ENCODE measurements at places on chromosomes 5 and 9. TPM values are rescaled to one million over a fixed set of nuclear protein-coding genes. Genes with fewer than 3 reads are reported as not detected.

GRCh38 chr5:33228149-33228548 is 212.6 kb upstream of the TARS1 start:
- no peak for DNase-seq

Gene SSNA1
- total RNA-seq: 52.5 TPM

- no peak for DNase-seq
Measured at GRCh38 chr5:109469896-109470662, 60.3 kb upstream of the PJA2 start.

DNA sequence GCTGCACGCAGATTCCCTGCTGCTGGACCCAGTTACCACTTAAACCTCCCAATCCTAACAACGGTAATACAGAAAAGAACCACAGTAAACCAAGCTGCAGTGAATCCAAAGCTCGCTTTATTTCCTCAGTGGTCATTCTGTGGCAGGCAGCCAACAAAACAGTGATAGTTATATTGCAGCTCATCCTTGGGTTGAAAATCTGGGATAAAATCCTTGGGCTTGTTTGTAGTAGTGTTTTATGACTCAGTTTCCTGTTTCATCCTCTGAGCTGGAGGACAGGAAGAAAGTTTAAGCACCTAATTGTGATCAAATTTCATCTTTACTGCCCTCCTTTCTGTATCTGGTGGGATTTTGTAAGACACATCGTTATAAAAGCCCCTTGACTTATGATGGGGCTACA is 31.4 kb downstream of the HMGCR start:
- DNase-seq: no peak

GRCh38 chr5:112183103-112183711 is 235.9 kb downstream of the EPB41L4A start:
- DNase-seq: no peak

DNA sequence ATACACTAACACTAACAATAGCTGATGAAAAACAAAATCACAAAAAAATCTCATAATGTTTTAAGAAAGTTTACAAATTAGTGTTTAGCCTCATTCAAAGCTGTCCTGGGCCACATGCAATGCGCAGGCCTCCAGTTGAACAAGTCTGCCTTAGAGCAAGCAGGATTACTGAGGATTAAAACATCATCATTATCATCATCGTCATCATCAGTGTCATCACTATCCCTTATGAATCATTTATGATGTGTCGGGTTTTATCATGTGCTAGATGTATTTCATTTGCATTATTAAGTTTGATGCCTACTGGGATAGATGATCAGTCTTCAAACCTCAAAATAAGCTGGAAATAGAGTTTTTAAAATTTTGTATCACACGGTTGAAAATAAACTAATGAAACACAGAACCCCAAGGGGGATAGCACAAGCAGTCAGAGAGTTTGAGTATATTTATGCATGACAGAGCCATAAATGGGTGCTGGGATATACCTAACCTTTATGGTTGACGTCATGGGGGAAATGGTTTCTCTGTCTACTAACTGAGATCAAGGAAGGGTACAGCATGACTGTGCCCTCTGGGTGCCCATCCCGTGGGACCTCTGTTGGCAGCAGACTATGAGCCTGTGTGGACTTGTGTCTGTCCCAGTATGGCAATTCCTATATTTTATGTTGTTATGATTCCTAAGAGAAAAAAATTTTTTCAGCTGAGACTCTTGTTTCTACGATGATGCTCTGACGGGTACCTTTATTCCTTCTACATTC is 150.3 kb upstream of the ADRA1B start:
- DNase-seq: no peak

DNA sequence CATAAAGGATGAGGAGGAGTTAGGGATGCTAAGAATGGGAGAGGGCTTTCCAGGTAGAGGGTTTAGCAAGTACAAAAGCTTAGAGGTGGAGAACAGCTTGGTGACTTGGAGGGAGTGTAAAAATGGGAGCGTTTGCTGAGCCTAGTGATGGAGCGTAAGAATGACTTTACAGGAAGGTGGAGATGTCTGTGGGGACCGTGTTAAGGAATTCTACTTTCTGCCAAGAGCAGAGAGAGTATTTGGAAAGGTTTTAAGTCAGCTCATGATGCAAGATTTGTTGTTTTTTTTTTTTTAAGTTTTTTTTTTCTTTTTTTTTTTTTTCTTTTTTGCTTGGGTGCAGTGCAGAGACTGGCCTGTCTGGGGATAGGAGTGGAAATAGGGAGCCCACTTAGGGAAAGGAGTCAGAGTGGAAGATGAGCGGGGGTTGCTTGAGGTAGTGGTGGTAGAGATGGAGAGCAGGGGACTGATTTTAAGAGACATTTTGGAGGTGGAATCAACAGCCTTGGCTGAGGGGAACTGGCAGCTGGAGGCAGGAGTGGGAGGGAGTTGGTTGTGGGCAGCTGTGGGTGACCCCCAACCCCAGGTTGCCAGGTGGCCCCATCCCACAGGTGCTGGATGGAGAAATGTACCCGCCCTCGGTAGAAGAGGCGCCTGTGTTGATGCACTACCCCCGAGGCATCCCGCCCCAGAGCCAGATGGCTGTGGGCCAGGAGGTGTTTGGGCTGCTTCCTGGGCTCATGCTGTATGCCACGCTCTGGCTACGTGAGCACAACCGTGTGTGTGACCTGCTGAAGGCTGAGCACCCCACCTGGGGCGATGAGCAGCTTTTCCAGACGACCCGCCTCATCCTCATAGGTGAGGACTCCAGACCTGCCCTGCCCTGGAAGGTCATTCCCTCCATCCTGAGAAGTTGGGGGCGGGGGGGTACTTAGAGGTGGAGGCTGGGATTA is 12.4 kb downstream of the PTGS1 start:
- no peak for DNase-seq

DNA sequence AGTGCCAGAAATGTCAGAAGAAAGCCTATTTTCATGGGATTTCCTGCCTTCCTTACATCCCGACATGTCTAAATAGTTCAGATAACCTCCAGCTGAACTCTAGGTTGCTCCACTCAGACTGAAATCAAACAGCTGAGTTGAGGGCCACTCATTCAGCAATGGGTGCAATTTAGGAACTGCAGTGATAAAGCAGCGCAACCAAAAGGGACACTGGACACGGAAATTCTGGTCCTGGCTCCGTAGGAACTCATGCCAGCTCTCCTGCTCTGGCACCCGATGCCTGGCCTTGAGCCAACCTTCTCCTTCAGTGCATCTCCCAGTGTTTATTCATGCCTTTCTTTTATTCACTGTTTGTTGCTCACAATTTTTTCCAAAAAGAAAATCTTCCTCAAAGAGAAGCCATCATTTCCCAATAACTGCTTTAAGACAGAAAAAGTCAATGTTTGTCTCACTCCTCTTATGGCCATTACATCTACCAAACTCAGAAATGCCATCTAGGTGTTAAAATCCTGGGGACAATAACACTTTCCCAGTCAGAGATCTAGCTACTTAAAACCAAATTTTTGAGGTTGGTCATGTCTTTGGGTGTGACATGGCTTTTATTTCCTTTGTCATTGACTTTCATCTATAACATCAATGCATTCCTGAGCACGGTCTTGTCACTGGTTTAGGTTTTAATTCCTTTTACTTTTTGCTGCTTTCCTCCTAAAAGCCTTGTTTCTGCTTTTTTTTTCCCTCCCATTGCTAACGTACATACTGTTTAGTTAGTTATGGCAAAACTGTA is 126.9 kb downstream of the PDE4D start:
- no peak for DNase-seq

Gene UBE2D2
- total RNA-seq: 147 TPM

Gene EIF4E1B
- not detected for total RNA-seq

DNA sequence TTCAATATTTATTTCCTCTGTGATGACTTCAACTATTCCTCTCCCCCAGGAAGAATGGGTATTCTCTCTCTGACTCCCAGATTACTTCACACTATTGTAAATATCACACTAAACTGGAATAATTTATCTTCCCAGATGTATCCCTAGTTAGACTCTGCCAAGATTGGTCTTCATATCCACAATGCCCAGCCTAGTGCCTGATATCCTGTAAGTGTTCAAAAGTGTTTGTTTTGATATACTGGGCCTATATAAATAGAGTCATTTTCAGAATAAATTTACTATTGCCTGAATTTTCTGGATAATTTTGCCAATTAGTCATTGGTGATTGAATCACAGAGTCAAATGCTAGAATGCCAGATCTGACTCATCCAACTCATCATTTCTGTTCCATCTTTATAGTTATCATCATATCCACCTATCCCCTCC is 143.7 kb upstream of the TNC start:
- no peak for DNase-seq

Gene PRSS3
- not detected for total RNA-seq

Gene QRFP
- total RNA-seq: not detected

Gene BHMT2
- 0.64 TPM for total RNA-seq

- no peak for DNase-seq
Measured at GRCh38 chr9:130896233-130897014, at the start of gene QRFP. TSS of gene QRFP (minus strand) at chr9:130896812. CDS start at chr9:130893838, 2,974 bp downstream.

GRCh38 chr9:15332939-15333338 is 25.9 kb upstream of the TTC39B start:
- DNase-seq: no peak

GRCh38 chr9:72276429-72276828 is 88.6 kb downstream of the ZFAND5 start:
- DNase-seq: no peak

DNA sequence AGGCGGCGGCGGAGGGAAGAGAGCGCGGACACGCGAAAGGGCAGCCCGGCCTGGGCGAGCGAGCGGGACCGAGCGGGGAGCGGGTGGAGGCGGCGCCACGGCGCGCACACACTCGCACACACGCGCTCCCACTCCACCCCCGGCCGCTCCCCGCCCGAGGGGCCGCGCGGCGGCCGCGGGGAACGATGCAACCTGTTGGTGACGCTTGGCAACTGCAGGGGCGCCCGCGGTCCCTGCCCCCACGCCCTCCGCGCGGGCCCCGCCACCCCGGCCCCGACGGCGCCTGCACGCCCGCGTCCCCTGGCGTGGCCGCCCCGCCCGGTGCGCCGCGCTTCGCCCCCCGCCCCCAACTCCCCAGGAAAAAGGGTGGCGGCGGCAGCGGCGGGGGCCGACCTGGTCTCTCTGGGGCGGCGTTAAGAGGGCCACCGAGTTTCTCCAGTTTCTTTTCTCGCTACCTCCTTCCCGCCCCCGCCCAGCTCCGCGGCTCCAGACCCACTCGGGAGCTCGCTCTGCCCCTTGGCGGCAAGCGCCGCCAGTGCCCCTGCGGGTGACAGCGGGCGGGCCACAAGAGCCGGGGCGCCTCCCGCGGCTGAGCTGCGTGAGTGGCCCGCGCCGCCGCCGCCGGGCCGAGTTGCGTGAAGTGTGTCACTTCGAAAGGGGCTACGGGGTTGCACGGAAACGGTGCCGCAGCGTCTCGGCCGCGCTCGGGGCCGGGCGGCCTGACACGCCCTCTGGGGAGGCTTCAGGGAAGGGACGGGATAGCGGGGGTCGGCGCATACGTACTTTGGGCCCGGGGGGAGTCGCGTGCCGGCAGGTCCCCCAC is at the start of gene NR3C1:
NR3C1 (minus strand) TSS at position 94 of the 823 bp plus-strand sequence. CDS start 2,847 bp downstream, outside the sequence.
- DNase-seq: peak; percentile 61

DNA sequence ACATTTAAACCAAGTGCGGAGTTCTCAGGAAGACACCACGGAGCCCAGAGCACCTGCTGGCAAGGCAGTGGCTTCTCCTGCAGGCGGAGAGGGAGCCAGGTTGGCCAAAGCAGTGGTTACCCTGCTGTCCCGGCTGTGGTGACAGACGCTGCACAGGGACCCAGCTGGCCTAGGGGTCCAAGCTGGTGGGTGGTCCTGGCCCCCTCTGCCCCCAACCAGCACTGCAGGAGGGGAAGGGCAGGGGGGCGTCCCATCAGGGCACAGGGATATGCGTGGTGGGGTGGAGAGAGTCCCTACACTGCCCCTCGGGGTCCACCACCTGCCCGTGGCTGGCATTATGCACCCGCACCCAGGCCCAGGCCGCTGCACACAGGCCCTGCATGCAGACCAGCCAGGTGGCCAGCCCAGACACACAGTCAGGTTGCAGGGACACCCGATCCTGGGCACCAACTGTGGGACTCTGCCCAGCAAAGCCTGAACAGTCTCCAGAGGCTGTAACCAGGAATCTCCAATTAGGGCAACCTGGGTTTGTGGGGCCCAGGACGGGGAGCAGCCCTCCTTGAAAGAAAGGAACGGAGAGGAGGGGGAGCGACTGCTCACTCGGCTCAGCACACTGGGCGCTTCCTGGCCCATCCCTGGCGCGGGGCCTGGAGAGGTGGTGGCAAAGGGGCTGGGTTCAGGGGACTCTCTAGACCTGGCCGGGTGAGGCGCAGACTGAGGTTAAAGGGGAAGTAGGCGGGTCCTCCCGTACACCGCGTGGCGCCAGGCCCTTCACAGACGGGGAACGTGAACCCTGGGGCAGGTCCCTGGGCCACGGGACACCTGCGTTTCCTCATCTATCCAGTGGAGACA is 46.3 kb downstream of the NACC2 start:
- no peak for DNase-seq

DNA sequence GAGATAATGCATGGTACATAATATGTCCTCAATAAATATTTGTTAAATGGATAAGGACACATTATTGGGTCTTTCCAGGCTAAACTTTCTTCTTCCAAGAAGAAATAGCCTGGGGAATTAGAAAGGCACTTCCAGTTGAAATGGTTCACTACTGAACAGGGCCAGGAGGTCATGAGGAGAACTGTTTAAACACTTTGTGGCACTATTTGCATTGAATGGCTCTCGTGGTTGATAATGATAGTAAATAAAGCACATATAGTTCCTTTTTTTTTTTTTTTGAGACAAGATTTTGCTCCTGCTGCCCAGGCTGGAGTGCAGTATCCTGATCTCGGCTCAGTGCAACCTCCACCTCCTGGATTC is 19.9 kb upstream of the CAST start:
- no peak for DNase-seq

- no peak for DNase-seq
Measured at GRCh38 chr5:135140446-135141204, 106.6 kb upstream of the PITX1 start.

Gene KIF4B
- not detected for total RNA-seq

- DNase-seq: no peak
Measured at GRCh38 chr9:109918339-109919163, 138.6 kb downstream of the PALM2AKAP2 start.

GRCh38 chr9:123696476-123696875 is 233.4 kb downstream of the DENND1A start:
- DNase-seq: no peak

Gene CTSL
- total RNA-seq: 38.6 TPM

Gene COL27A1
- total RNA-seq: 162 TPM

GRCh38 chr5:95043234-95043633 is 241.7 kb downstream of the MCTP1 start:
- DNase-seq: no peak

Gene RMND5B
- total RNA-seq: 48.5 TPM

Gene SLC27A6
- 2.1 TPM for total RNA-seq

GRCh38 chr9:4750023-4750673 is 9.1 kb upstream of the AK3 start:
- no peak for DNase-seq

Data from progenitor cell of endocrine pancreas (in vitro differentiated cells).